ENCODE measurements at places on chromosomes 5 and 9.

- DNase-seq: no peak
Measured at GRCh38 chr5:99317136-99317535, 388.3 kb upstream of the CHD1 start.

DNA sequence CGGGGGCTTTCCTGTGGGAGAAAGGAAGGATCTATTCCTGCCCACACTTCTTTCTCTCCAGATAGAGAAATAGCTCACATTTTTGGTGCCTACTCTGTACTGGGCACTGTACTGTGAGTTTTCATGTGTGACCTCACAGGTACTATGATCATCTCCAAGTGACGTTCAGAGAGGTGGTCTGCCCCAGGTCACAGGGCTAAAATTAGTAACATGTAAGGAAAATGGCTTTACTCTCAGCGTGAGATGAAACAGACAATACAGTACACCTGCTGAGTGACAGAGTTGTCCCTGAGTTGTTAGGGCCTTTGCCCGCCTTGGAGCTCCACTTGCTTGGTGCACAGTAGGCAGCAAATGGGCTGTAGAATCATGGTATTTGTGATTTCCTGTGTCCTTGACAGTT, 306.1 kb upstream of the DMRT1 start:
- no peak for DNase-seq

GRCh38 chr5:118176146-118176545, 812.2 kb downstream of the DTWD2 start:
- no peak for DNase-seq

GRCh38 chr5:26569241-26569928, 469.0 kb downstream of the CDH9 start:
- DNase-seq: no peak

- no peak for DNase-seq
Measured at GRCh38 chr5:83227611-83228010, 150.3 kb downstream of the XRCC4 start.

- no peak for DNase-seq
Measured at GRCh38 chr5:116045821-116046220, 13.5 kb downstream of the ARL14EPL start.

- DNase-seq: peak; percentile 17
Measured at GRCh38 chr5:68460147-68460798, 244.7 kb downstream of the PIK3R1 start.

DNA sequence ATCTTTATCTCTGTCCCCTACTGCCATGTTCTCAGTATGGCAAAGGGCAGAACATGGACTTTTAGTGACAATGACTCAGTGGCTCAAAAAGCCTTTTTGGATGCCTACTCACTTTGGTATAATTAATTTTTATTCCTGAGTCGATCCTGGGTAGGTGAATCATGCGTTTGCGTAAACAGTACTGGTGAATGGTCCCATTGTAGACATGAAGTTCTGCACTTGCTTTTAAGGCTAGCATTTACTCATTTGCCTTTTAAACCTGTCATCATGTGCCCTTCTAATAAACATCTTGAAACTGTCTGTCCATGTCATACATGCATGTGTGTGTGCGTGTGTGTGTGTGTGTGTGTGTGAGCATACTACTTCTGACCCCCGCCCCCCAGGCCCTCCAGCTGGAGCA, 223.0 kb downstream of the AUH start:
- no peak for DNase-seq

GRCh38 chr9:17059465-17059864, 75.4 kb upstream of the CNTLN start:
- DNase-seq: no peak

GRCh38 chr9:114250235-114250568, 72.7 kb upstream of the ORM1 start:
- peak; percentile 87 for DNase-seq

DNA sequence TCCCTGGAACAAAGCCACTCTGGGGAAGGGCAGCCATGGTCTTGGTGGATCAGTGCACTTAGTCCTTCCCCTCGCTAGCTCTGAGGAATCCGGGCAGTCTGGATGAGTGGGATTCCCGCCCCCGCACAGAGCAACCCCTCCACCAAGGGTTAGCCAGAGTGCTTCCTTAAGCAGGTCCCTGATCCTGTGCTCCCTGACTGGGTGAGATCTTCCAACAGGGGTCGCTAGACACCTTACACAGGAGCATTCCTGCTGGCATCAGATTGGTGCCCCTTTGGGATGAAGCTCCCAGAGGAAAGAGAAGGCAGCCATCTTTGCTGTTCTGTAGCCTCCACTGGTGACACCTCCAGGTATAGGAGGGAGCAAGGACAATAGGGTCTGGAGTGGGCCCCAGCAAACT, 228.8 kb downstream of the AP3B1 start:
- no peak for DNase-seq

DNA sequence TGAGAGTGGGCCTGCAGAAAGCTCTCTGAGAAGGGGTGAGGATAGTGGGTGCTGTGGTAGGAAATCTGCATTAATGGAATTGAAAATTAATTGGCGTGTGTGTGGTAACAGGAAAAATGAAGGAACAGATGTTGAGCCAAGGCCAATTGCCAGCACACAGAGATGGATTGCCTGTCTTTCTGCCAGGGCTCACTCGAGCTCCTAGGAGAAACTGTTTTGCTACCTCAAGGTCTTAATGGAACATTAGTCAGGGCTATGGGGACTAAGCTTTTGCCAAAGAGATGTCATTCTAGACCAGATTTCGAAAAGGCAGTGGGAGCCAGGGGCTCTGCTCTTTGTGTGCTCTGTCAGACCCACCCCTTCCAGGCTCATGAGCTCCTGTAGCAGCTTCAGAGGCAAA, 124.0 kb upstream of the EFNA5 start:
- no peak for DNase-seq

GRCh38 chr5:75603371-75603770, 7.9 kb upstream of the ANKDD1B start:
- DNase-seq: no peak

GRCh38 chr5:65791712-65792673, 70.0 kb downstream of the NLN start:
- DNase-seq: no peak

GRCh38 chr9:99193466-99193821, 28.3 kb downstream of the ALG2 start:
- no peak for DNase-seq

- DNase-seq: peak; percentile 10
Measured at GRCh38 chr9:109969011-109969410, 189.0 kb downstream of the PALM2AKAP2 start.

Measured in NCI-H1092 treated with DMSO at 0.1 percent for 48 hours (cell line).